Activated CD4-positive, alpha-beta T cell treated with anti-CD3 and anti-CD28 coated beads, Interleukin-2, amount 50 U/mL, for 1 hour (primary cell): ENCODE measurements at places on chromosomes 3 and 15.

DNA sequence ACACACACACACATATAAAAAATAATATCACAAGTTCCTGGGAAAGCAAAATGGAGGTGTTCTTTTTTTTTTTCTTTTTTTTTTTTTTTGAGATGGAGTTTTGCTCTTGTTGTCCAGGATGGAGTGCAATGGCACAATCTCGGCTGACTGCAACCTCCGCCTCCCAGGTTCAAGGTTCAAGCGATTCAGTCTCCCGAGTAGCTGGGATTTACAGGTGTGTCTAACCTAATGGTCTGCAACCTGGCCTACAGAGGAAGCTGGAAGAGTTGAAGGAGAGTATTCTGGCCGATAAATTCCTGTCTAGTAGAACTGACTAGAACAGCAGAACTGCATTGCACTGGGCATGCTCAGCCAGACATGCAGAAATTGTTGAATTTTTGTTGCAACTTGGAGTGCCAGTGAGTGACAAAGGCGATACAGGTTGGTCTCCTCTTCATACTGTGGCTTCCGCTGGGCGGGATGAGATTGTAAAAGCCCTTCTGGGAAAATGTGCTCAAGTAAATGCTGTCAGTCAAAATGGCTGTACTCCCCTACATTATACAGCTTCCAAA lies 22.4 kb upstream of the EIF4A2 start:
- DNase-seq = no peak

GRCh38 chr15:58490888-58491473 lies 59.2 kb downstream of the LIPC start:
- DNase-seq = no peak

- no peak for DNase-seq
Observed at GRCh38 chr15:70253461-70254156, 155.9 kb upstream of the TLE3 start.

DNA sequence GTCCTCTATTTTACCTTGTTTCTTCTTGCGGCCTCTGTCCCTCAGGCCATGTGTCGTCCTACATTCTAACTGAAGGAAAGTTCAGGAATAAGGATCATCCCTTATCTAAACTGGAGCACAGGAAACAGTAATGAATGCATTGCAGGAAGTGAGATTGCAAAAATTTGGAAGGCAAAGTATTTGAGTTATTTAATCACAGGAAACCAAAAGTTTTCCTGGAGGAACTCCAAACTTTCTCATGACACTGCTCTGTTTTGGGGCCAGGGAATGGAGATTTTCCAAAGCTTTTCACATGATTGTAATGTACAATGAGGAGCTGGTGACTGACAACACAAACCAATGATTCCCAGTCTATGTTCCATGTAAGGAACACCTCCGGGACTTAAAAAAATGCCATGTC lies 57.8 kb upstream of the PLSCR4 start:
- no peak for DNase-seq

DNA sequence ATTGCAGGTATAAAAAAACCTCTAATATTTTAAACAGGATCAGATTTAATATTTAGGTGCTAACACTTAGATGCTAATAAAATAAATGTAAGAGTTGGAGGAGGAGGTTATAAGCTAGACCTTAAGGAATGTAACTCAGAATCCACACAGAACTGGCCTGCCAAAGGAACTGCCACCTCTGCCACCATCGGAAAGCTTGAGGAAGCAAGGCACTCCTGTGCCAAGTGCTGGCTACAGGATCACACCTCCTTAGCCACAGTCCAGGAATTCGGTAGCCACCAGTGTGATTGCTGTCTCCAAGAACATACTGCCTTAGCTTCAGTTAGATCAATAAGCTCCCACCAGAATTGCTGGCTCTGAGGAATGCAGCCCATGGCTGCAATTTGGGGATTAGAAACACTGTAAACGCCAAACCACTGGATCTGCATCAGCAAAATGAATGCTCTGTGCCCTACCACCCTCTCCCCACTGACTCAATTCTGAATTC lies 58.0 kb downstream of the FRMD5 start:
- no peak for DNase-seq

DNA sequence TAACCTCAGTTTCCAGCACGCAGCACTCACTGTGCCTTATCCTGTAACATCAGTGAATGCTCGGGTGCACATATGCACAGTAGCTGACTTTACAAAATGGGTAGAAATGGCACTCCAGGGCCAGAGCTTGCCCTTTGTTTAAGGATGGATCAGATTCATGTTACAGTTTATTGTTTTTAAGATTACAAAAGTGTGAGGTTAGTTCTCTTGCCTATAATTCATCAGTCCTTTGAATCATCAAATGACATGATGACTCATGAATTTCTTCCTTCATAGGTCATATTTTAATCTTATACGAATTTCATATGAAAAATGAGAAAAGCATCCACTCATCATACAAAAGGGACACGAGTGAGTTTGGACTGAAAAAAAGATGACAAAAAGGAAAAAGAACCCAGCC lies 545.3 kb downstream of the GBE1 start:
- no peak for DNase-seq

DNA sequence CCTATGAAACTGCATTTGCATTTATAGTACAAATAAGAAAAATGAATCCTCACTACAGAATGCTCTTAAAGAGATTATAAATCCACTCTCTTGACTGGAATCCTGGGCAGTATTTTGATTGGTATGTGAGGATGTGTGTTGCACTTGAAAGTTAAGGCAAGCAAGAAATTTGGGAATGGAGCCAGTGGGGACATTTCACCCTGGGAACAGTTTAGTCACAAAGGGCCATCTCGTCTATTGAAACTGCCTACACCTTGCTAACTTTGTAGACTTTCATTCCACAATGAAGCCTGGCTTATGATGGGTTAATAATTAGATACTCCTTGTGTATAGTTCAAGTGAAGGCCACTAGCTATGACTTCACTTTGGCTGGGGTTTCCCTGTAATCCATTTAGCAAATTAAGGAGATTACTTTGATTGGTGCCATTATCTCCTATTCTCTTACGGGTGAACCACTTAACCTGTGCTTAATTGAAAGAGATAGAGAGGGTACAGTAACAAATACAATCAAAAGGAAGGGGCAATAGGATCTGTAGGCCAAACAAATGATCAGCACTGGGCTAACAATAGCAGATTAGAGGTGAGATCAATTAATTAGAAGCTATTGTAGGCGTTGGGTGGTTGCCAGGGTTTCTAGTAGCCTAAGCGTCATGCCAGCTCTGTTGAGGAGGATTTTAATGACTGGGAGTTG lies 146.9 kb upstream of the RARB start:
- no peak for DNase-seq

- no peak for DNase-seq
Observed at GRCh38 chr3:58241306-58242044, 3.9 kb downstream of the ABHD6 start.

DNA sequence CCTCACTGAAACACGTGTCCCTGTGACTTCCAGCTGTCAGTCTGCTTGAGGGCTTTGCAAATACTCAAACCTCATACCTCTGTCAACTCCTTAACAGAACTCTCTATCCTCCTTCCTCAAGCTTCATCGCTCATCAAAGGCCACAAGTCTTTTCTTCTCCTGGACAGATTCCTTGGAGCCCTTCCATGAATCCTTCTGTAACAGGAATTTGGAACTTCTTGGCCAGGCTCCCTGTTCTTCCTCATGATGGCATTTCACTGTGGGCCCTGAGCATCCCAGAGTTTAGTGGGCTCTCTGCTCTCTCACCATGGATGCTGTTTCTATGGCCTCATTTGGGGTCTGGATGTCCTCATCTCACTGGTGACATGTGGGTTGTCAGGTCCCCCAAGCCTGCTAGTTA lies 105.0 kb upstream of the TLE3 start:
- no peak for DNase-seq

DNA sequence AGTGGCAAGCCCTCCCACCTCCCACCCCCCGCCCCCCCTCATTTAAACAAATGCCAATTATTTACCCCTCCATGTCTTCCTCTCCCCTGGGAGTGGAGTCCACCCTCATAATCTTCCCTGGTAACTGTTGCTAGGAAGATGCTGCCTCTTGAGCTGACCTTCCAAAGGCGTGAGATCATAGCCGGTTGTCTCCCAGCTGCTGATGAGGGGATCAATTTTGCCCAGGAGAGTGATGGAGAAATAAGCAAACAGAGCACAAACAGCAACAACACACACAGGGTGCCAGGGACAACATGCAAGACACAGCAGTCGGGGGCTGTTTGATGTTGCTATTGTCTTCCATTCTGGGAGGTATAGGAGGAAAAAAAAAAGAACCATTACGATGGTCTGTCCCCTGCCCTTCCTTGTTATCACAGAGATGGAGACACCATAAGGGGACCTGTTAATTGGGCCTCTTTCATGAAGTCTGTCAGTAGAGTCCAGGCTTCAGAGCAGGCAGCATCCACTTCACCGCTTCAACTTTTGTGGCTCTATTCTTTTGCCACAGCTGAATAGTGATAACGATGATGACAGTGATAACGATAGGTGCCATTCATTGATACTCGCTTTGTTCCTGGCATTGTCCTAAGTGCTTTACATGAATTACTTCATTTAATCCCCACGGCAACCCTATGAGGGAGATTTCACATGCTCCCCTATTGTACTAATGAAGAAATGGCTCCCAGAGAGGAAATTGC lies 76.9 kb upstream of the RGMA start:
- no peak for DNase-seq

DNA sequence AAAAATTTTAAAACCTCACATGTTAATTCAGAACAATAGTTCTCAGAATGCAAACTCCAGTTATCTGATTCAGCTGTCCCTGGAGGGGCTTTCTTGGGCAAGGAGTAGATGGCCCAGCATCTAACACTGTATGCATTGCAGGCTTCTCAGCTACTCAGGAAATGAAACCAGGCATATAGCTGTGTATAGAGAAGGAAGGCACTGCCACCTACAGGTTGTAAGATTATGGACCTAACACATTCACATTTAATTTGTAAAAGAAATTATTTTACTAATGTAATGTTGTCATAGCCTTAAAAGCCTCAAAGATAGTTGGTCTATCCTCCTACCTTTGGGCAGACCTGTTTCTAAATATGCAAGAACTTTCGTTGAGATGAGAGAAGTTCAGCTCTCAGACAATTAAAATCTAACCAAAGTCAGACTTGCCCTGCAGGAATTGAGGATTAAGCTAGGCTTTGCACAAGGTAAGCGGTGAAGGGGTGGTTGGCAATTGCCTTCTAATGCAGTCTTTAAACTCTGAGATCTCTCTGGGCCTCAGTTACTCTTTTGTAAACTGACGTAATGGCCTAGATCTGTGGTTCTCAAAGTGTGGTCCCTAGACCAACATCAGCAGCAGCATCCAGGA lies 132.8 kb upstream of the SLC24A5 start:
- DNase-seq = no peak

DNA sequence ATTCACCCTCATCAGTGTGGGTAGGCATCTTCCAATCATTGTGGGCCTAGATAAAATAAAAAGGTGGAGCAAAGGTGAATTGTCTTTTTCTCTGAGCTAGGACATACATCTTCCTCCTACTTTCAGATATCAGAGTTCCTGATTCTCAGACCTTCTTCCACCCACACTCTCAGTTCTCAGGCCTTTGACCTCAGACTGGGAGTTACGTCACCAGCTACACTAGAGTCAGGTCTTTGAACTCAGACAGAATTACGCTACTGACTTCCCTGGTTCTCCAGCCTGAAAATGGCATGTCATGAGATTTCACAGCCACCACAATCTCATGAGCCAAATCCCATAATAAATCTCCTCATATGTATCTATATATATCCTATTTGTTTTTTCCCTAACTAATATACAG lies 39.0 kb downstream of the STRIT1 start:
- no peak for DNase-seq

- no peak for DNase-seq
Observed at GRCh38 chr15:95681836-95682544, 648.5 kb upstream of the NR2F2 start.

GRCh38 chr15:78108300-78109084 lies 16.1 kb downstream of the SH2D7 start:
- peak; percentile 86 for DNase-seq

DNA sequence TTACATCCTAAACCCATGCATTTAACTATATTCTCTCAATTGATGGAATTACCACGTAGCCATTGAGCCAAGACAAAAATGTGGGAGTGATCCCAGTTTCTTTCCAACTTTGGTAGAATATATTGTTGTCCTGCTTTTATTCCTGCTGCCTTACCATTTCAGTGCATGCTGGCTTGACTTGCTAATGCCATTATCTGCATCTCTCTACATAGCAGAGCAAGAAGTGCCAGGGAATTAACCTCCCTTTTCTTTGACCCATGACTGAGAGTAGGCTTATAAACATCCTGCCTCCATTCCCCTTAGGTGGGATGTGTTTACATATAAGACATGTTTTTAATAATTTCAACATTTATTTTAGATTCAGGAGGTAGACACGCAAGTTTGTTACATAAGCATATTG lies 1153.4 kb downstream of the IGSF11 start:
- no peak for DNase-seq

- no peak for DNase-seq
Observed at GRCh38 chr3:25386686-25387255, 41.3 kb upstream of the RARB start.

DNA sequence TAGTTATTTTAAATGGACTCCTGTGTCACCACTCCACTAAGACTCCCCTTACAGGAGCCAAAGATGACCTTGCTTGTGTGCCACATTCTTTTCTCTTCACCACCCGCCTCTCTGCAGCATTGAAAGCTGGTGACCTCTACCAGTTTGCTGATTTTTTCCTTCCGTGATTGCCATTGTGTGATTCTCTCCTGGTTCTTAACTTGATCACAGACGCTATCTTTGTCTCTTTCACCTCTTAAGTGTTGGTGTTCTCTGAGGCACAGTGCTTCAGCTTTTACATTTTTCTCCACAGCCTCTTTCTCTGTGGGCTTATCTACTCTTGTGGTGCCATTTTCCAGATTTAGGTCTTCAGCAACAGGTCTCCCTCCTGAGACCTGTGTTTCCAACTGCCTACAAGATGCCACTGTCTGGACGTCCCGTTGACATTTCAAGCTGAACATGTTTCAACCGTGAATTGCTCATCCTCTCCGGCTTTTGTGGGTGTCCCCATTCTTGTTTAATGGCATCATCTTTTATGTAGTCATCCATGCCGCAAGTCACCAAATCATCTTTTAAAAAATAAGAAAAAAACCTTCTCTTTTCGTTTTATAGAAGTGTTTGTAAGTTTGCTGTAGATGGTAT lies 26.5 kb downstream of the IQGAP1 start:
- DNase-seq = no peak

DNA sequence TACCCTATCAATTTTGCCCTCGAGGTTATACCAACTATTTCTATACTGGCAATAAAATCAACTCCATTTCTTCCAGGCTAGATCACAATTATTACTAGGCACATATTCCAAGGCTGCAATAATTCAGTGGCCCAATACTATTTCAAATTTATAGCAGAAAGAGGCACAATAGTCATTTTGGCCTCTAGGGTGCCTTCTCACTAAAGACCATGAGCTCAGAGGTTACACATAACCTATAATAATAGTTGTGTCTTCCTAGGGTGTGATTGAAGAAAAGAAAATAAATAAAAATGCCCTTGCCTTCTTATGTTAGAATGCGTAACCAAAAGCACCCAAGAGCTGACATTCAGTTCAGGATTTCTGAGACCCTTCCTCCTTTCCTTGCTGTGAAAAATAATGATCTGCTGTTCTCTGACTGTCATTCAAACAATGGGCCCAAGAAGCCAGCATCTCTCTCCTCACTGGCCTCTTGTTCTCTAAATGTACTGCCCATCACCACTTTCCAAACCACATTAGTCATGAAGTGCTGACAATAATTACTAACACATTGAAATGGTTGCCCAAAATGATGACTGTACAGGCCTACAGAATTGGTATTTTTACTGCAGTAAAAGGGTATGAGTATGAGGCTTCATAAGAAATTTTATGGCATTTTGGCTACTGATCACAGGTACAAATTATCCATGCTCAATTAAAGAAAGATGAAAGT lies 244.8 kb downstream of the LRRN1 start:
- no peak for DNase-seq
